ENCODE measurements at places on chromosomes 11 and 22.

DNA sequence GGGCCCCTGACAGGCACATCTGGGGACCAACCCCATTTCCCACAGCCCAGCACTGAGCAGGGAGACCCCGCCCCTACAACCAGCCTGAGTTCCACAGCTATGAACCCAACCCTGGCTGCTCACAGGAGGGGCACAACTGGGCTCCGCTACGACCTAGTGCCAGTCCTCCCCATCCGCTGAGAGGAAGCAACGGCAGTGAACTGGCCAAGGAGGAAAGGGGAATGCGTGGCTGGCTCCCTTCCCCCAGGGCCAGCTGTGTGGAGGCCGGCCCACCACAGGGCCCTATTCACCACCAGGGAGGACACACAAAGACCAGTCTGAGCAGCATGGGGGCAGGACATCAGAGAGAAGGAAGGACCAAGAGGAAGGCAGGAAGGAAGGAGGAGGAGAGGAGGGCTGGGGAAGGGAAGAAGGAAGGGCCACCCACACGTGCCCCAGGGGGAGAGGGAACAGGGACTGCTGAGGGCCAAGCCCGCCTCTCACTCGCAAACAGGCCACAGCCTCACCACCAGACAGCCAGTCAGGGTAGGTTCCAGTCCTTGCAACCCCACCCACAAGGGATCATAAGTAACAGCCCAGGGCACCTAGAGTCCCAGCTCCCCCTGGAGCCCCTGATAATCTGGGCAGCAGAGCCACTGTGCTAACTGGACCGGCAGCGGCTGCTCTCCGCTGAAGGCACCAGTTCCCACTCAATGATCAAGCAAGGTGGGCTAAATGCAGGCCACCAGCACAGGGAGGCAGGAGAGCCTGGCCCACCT is 8.5 kb upstream of the GAL3ST1 start:
- no peak for DNase-seq

- no peak for DNase-seq
Measured at GRCh38 chr11:72899238-72899637, 85.0 kb downstream of the ATG16L2 start.

- DNase-seq: no peak
Measured at GRCh38 chr11:441418-442274, at the start of gene ANO9. TSS of gene ANO9 (minus strand) at chr11:442011. CDS start at chr11:441926, 85 bp downstream.

DNA sequence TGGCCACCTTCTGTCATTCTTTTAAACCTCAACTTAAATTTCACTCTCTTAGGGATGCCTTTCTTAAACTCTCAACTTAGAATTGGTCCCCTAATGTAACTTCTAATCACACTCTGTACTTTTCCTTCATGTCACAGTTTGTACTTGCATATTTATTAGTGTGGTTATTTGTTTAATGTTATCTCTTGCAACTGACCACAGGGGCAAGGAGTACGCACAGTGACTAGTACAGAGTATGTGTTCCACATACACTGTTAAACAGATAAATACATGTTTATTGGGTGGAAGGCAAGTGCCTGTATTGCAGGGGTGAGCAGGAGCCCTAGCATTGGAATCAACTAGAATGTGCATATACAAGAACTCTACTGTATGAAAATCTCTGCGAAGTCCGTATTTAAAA is 554.0 kb downstream of the INSC start:
- DNase-seq: no peak

GRCh38 chr11:117535850-117536411 is 208.3 kb downstream of the CEP164 start:
- no peak for DNase-seq

DNA sequence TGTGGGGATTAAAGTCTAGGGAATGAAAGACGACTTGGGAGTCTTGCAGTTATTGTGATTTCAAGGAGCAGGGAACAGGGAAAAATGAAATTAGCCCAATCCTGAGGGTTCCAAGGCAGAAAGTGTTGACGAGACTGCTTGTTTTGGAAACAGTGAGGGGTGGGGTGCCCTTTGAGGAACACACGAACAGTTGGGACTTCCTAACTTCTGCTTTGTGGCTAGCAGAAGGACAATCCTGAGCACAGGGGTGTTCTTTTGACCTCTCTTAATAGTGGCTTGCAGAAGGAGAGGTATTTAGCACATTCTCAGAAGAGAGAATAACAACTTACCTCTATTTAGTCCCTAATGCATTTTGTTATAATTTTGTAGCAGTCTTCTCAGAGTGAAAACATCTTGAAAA is 545.9 kb upstream of the ARHGAP42 start:
- DNase-seq: no peak

DNA sequence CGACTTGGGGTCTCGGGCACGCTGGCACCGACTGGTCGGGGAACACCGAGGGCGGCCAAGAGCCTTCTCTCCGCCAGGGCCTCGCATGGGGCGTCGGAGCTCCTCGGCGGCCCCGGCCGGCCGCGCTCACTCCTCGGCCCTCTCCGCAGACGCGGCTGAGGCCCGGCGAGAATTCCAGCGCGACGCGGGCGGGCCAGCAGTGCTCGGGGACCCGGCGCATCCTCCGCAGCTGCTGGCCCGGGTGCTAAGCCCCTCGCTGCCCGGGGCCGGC is 5.6 kb downstream of the TBX1 start:
- DNase-seq: no peak
